ENCODE measurements at places on chromosomes 13 and 19.

GRCh38 chr13:35832551-35832950 is 298.6 kb downstream of the DCLK1 start:
- DNase-seq, result no peak

DNA sequence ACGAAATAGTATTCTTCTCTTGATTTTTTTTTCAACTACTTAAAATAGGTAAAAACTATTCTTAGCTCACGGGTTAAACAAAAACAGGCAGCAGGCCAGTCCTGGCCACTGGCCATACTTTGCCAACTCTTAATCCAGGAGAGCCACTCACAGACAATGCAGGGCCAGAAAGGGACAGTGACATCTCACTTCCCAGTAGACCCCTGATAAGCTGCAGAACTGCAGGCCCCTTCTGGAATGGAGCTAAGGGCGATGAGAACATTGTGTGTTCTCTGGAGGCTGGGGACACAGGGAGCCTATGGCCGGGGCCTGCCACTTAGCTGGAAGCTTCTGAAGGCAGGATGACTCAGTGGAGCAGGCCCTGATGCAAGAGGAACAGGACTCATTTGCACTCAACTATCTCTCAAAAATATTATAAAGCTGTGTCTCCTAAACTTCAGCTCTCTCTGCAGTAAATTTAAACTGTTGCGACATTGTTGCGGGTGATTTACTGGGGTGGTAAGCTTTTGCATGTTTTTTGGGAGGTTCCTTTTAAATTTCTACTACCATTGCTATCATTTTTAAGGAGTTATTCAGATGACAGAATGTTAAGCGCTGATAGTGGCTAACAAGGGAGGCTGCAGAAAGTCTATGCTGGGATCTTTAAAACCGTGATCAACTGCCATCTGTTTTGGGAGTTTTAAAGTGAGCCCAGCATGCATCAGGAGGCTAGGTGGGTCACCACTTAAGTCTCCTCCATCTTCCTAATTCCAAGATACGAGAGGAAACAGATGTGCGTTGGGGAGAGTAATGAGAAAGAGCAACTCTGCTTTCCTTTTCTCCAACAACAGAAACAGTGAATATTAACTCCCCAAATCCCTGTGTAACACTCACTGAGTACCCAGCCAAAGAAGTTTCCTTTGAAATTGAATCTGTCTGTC is 33.2 kb upstream of the KATNAL1 start:
- peak; percentile 72 for DNase-seq

DNA sequence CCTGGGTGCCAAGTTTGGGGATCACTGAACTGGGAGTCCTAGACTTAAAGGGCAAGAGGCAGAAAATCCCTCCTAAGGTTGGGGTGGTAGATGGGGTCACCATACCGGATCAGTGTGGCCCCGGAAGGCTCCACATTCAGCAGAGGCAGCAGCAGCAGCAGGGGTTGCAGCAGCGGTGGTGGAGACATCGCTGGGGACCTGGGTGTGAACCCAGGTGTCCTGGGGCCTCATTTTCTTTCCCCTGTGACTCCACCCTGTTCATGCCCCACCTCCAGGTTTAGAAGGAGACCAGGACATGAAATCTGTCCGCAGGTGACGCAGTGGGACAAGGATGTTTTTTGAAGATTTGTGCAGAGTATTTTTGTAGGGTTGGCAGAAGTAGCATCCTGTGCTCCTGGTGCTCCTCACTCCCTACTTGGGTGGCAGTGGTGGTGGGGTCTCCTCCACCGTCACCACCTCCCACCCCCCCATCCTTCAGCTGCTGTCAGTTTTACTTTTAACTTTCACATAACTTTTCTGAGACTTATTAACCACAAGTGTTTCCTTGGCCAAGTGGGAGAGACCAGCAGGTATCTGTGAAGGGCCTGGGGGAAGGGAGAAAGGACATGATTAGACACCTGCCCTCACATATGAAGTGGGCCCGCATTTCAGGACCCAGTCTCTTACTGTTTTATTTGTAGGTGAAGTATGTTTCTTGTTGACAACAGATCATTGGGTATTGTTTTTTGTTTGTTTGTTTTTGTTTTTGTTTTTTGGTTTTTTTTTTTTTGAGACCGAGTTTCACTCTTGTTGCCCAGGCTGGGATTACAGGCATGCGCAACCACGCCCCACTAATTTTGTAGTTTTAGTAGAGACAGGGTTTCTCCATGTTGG is at the start of gene NAPSA:
Gene NAPSA (minus strand): TSS at position 206 of the 873 bp plus-strand sequence. CDS start 18 bp downstream, at position 188.
- DNase-seq, result no peak

DNA sequence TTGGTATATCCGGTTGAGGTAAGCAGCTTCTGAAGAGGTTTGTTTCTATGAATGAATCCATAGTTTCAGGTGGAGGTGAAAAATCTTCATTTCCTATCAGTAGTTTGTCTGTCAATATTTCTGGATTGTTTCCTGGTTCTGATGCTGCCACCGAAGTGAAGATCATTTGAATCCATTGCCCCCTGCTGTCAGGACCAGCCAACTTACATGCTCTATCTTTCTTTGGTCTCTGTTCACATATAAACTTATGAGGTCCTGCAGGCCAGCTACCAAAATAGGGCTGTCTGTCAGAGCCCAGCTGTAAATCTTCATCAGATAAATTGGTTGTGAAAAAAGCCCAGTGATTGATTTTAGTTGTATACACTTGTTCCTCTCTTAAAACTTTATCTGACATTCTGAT is 15.2 kb upstream of the N4BP2L1 start:
- no peak for DNase-seq

- DNase-seq, result no peak
Measured at GRCh38 chr19:13817615-13818371, 22.6 kb downstream of the ZSWIM4 start.

GRCh38 chr19:2813235-2814160 is 6.2 kb upstream of the ZNF554 start:
- no peak for DNase-seq

All from LHCN-M2 (cell line).